Stimulated activated CD8-positive, alpha-beta memory T cell treated with anti-CD3 and anti-CD28 coated beads, Interleukin-4, amount 100 ng/mL, for 48 hours (primary cell): ENCODE measurements at places on chromosomes 12 and 14.

DNA sequence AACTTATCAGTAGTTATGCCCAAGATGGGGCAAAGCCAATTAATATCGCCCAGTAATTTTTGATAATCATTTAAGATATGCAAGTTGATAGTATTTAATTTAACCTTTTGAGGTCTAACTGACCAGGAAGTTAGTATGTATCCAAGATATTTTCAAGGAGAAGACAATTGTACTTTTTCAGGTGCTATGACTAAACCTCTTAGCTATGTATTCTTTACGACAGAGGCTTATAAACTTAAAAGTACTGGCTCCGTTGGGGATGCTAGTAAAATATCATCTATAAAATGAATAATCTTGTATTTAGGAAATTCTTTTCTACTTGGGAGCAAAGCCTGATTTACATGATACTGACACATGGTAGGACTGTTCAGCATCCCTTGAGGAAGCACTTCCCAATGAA, 40.3 kb downstream of the TMTC3 start:
- DNase-seq = no peak

GRCh38 chr12:115485967-115486366, 791.5 kb downstream of the MED13L start:
- no peak for DNase-seq

DNA sequence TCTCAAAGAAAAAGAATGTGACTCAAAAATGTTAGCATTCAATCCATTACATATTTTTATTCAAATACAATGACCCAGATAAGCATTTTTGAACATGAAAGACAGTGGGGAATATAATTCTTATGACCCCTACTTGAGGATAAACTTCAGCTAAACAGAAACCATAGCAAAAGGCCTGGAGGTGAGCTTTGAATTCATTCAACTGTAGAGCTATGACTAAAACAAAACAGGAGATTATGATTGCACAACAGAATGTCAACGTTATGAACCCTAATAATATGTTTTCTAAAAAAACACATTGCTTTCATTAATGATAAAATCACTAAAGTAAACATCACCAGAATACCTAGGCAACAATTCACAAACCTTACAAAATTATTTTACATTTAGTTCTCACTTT, 27.8 kb downstream of the EFCAB11 start:
- no peak for DNase-seq

- DNase-seq = no peak
Observed at GRCh38 chr14:50122291-50122690, 5.9 kb upstream of the VCPKMT start.

DNA sequence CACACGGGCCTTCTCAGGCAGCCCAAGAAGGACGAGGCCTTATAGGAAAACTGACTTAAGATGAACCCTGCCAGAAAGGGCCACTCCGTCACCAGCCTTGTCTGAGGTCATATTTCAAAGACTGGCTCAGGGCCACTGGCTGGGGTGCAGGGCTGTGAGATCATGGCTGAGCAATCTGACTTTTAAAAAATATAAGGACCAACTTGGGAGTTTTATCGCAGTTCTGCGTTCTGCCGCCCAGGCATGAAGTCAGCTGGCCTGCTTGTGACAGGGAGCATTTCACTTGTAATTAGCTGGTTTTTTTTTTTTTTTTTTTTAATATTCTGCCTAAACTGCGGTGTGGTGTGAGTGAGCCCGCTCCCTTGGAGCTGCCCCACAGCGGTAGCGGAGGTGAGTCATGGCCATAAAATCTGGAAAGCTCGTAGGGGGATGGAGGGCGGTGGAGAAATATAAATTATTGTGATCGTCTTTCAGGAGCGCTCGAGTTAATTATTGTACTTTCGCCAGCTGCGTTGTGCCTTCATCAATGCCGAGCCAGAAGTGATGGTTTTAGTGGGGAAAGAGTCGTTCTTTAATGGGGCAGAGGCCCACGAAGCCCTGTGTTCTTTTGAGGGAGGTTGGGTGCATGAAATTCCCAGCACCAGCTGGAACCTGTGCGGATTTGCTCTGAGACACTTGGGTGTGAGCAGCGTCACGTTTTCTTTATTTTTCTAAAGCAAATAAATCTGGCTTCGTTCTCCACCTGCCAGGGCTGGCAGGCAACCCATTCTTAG, 231.9 kb downstream of the C12orf75 start:
- no peak for DNase-seq

- no peak for DNase-seq
Observed at GRCh38 chr12:93526786-93527428, 45.6 kb upstream of the SOCS2 start.

GRCh38 chr14:53002576-53002975, 51.7 kb upstream of the FERMT2 start:
- DNase-seq = no peak

DNA sequence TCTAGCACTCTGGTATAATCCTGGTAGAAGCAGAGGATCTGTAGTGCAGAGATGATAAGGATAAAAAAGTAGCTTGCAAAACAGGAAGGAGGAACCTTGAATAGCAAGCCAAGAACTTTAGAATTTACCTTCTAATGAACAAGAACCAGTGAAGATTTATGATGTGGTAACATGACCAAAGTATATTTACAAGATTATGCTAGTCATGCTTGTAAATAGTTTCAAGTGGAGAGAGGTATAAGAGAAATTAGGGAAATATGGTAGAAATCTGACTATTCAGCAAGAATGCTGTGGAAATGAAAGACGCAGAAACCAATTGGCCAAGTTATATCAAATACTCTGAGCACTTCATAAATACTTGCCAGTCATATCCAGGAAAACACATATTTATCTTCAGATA, 47.8 kb downstream of the ERGIC2 start:
- DNase-seq = no peak

DNA sequence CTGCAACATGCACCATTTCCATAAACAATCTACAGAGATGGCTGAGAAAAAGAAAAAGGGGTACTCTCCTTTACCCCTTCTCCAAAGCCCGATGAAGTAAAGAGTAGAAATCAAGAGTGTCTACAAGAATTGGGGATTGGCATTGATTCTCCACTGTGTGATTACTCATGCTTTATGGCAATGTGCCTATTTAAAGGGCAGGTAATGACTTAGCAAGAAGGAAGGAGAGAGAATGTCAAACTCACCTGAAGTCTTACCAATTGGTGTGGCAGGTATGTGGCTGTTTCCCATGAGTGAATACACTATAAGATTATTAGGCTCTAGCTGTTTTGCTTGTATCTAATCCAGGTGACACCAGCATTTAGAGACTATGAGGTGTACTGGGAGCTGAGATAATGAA, 275.3 kb downstream of the CCER1 start:
- no peak for DNase-seq

DNA sequence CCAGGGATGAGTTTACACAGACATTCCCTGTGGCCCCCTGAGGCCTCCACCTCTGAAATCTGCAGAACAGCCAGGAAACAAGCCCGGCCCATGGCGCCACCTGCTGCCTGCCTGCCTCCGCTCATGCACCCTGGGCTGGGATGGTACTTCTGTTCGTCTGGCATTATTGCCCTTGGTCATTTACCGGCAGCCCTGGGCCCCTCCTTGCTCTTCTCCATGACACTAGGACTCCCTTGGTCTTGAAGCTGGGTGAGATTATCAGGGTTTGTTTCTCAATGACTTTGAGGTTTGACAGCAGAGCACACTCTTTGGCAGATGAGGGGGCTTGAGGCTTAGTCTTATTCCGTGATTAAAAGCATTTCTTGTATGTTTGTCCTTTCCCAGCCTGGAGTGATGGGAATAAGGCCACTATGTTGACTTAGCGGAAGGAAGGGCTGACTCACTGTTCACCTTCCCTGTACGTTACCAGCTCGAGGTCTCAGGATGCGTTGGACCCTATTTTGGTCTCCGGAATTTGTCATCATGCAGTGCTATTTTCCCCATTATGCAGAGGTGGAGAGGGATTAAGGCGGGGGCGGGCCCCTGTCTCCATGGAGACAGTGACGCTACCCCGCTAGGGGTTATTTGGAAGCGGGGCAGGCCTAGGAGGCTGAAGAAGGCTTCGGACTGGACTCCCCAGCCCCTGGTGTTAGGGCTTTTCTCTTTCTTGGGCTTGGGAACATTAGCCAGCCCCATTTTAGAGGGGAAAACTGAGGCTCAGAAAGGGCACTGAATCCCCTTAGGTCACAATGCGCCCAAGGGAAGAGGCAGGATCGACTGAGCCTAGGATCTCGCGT, 706 bp upstream of the PEX5 start:
- DNase-seq = peak; percentile 82

- DNase-seq = no peak
Observed at GRCh38 chr12:65800937-65801336, 23.3 kb upstream of the HMGA2 start.

DNA sequence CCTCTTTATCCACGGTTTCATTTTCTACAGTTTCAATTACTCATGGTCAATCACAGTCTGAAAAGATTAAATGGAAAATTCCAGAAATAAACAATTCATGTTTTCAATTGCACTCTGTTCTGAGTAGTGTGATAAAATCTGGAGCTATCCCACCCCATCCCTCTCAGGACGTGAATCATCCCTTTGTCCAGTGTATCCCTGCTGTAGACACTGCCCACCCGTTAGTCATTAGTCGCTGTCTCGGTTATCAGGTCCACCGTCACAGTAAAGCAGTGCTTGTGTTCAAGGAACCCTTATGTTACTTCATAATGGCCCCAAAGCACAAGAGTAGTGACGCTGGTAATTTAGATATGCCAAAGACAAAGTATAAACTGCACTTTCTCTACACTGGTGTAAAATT, 141.0 kb upstream of the LMNTD1 start:
- DNase-seq = no peak

- DNase-seq = no peak
Observed at GRCh38 chr12:65765436-65765813, 58.9 kb upstream of the HMGA2 start.

DNA sequence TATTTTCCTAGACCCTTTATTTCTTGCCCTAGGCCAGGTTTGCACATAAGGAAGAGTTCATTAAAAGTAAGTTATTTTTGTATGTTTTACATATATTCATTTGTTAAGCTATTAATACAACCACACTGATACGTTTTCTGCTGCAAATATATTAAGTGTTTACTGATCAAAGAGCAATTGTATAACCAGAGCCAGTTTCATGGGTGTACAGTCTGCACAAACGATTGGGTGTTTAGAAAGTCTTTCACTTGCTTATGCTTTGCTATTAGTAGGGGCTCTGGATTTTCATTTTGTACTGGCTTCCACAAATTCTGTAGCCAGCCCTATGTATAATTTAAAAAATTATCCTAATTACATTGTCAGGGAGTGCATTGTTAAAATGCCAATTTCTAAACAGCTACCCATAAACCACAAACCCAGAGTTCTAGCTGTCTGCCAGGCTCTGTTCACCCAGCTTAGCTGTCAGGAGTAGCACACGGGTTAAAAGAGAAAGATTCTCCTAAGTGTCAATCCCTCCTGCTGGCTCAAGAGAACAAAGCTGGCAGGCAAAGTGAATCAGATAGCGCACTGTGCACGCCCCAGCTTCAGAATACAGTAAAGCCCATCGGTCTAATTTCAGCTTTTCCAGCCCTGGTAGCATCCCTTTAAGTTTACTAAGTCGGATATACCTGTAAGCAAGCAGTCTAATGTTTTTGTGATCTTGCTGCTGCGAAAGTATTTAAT, 151.0 kb upstream of the LMO3 start:
- DNase-seq = no peak

DNA sequence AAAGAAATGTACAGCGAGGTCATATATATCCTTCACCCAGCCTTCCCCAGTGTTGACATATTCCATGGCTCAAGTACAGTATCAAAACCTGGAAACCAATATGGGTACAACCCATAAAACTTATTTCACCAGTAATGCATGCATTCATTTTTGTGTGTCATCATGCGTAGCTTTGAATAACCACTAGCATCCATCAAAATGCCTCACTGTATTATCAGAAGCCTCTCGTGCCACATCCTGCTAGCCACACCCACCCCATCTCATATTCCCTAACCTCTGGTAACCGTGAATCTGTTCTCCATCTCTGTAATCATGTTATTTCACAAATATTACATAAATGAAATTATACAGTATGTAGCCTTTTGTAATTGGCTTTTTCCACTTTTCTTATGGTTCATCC, 314.3 kb downstream of the RAD51B start:
- DNase-seq = no peak

DNA sequence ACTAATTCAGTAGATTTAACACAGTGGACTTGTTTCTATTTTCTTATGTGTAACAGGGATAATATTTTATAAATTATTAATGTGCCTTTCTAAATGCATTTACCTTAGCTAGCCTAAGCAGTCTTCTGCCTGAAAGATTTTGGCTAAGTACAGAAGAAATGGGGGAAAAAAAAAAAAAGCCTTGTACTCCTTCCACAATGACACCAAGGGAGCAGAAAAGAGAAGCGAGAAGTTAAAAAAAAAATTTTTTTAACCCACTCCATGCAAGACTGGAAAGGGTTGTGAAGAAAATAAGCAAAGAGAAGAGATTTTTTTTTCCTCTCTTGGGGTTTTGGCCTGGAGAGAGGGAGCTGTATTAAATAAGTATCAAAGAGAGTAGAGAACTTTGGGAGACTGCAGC, 28.7 kb downstream of the NELL2 start:
- DNase-seq = no peak

DNA sequence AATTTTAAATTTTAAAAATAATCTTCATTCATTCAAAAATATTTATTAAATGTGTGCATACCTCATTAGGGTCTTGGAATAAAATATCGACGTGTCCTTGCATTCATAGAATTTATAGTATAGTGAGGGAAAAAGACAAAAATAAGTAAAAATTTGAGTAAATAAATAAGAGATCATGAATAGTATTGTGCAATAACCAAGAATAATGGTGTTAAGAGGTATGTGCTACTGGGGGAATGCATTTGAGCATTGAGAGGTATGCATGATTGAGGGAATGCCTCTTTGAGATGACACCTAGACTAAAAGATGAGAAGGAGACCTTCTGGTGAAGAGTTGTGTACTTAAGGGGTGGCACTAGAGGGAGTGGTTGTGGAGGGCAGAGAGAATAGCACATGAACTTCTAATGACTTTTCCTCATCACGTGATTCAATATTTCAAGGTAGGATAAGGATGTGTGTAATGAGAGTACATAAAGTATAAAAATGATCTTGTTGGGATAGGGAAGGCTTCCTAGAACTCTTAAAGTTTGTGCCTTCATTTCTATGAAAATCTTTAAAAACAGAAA, 18.8 kb upstream of the CATSPERB start:
- no peak for DNase-seq

DNA sequence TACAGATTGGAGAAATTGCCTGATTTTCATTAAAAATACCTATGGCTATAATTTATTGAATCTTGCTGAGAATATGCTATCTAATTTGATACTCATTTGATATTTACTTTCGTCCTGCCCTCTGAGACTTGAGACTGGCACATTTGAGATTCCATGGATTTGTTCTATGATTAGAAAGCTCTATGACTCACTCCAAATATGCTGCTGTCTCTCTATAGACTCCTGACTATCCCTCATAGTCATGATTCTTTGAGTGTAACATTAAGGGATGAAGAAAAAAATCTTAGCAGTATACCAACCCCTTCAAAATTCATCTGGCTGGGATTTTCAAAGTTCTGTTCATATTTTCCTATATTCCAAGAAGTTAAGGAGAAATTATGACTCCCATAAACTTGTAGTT, 191.9 kb downstream of the LRIG3 start:
- no peak for DNase-seq

- DNase-seq = no peak
Observed at GRCh38 chr12:113159937-113160336, 10.4 kb downstream of the CFAP73 start.

- DNase-seq = peak; percentile 58
Observed at GRCh38 chr14:71324767-71325272, 417.6 kb downstream of the PCNX1 start.
